ENCODE measurements at places on chromosomes 2 and 18. TPM values are rescaled to one million over a fixed set of nuclear protein-coding genes. Genes with fewer than 3 reads are reported as not detected.

The TANC1 gene
- 45.0 TPM for total RNA-seq

DNA sequence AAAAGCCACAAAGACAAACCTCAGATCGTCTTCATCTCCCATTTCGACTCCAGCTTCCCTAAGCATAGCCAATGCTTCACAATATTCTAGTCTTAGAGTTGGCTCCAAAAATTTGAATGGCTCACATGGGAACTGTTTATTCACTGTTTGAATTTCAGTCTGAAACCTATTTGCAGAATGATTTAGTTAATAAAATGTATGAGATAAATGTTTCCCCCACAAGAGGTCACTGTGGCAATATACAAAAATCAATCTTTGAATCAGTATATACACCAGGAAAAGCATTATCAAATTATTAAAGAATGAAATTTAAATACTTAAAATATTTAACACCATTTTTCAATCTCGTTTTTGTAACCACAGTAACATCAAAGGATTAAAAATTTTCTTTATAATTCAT, 40.0 kb upstream of the MCM6 start:
- peak; percentile 9 for DNase-seq
- H3K4me3 ChIP-seq, result no peak overlapping the region
- peaks cover 9% of the 10 kb centered on the region for H3K36me3 ChIP-seq
- H3K27me3 ChIP-seq, result no peaks in the 10 kb centered on the region
- H3K27ac ChIP-seq, result no peak overlapping the region
- H3K4me1 ChIP-seq, result no peaks in the 10 kb centered on the region

GRCh38 chr2:88129313-88129959, 1.6 kb upstream of the FABP1 start:
- H3K4me3 ChIP-seq, result no peak overlapping the region
- peaks cover 2% of the 10 kb centered on the region for H3K27me3 ChIP-seq
- H3K36me3 ChIP-seq, result no peaks in the 10 kb centered on the region
- DNase-seq, result no peak
- no peak overlapping the region for H3K27ac ChIP-seq

DNA sequence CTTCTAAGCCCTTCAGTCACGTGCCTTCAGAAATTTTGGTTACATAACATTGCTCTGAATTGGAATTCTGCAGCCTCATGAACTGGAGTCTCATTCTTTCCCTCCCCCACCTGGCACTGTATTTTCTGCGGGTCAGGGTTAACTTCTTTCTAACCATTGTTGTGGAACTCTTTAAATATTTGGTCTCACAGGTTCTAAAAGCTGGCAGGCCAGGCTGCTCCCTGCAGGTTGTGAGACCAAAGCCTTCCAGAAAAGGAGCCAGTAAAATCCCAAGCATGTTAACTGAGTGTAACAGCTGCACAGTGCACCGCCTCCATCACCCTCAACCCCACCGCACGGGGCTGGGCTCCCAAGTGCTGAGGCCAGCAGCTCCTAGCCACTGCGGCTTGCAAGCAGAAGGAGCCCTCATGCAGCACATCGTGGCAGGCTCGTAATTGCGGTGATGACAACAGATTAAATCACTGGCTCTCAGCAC, 174.1 kb upstream of the ALPP start:
- H3K27me3 ChIP-seq, result no peaks in the 10 kb centered on the region
- H3K27ac ChIP-seq, result no peak overlapping the region
- no peak overlapping the region for H3K4me3 ChIP-seq
- H3K36me3 ChIP-seq, result no peaks in the 10 kb centered on the region
- peaks cover 4% of the 10 kb centered on the region for H3K4me1 ChIP-seq

The DAW1 gene
- 0.75 TPM for total RNA-seq

DNA sequence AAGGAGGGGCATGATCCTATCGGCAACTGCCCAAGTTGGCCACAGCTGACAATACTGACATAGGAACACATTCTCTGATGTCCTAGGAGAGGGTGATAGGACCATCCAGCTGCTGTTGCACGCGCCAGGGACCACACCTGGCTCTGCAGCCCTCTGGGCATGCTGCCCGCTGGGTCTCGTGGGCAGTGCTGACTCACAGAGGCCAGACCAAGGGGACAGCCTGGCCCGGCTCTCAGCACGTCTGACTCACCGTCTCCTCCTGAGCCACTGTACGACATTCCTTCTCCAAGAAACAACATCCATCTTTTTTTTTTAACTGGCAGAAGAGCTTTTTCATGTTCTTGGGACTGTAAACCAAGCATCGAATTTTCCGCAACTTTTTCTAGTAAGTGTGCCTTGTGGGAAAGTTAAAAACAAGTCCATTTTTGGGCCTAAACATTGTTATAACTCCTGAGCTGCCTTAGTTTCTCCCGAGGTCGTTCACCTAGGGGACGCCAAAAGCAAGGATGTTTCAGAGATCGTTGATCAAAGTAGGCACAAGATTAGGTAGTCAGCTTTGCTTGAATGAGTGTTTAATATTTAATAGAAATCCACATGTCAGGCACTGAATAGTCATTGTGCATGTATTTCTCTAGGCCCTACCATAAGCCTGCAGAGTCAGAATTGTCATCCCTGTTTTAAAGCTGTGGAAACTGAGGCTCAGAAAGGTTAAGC, 100.3 kb downstream of the TTC32 start:
- H3K27me3 ChIP-seq, result no peaks in the 10 kb centered on the region
- H3K4me1 ChIP-seq, result peaks cover 23% of the 10 kb centered on the region
- peak; percentile 98 for DNase-seq
- peak overlapping the region; percentile 20 for H3K4me3 ChIP-seq
- peak overlapping the region; percentile 71 for H3K27ac ChIP-seq

DNA sequence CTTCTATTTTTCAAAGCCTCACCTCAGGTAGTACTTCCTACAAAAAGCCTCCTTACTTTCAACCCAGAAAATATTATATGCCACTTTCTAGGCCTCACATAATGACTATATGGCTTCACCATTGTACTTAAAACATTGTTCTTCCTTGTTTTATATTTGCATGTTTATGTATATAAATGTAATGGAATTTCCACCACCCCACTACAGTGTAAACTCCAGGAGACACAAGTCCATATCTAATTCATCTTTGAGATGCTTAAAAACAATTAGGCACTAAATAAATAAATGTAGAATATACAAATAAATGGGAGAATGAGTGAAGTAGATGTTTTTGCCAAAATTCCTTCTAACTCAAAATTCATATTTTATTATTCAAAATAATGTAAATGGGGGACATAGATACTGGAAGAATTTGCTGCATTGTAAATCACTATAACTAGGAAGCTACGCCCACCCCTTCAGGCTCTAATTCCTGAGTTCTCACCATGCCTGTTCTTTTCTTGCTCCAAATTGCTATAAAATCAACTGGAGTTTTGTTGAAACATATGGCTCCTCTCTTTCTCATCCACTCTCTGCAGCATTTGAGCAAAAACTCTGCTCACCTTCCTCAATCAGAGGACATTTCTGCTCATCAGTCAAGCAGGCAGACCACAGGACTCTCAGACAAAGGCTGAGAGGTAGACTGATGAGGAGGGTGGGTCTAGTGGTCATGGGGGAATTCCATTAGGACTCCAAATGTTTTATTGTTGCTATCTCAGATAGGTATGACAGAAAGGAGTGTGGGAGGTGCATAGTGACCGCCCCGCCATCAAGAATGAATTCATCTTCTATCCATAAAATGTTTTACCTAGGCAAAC, 243.0 kb downstream of the HNMT start:
- H3K27me3 ChIP-seq, result no peaks in the 10 kb centered on the region
- H3K27ac ChIP-seq, result no peak overlapping the region
- H3K36me3 ChIP-seq, result no peaks in the 10 kb centered on the region
- H3K4me1 ChIP-seq, result no peaks in the 10 kb centered on the region
- no peak overlapping the region for H3K4me3 ChIP-seq

Measured in astrocyte (in vitro differentiated cells and primary cell).